ENCODE measurements at places on chromosomes 12 and 14. TPM values are rescaled to one million over a fixed set of nuclear protein-coding genes. Genes with fewer than 3 reads are reported as not detected.

- no peaks in the 10 kb centered on the region for H3K36me3 ChIP-seq
- no peak for DNase-seq
- no peak overlapping the region for H3K27ac ChIP-seq
- no peaks in the 10 kb centered on the region for H3K27me3 ChIP-seq
- H3K4me3 ChIP-seq, result no peak overlapping the region
Observed at GRCh38 chr12:55067701-55068100, 47.9 kb downstream of the NEUROD4 start.

DNA sequence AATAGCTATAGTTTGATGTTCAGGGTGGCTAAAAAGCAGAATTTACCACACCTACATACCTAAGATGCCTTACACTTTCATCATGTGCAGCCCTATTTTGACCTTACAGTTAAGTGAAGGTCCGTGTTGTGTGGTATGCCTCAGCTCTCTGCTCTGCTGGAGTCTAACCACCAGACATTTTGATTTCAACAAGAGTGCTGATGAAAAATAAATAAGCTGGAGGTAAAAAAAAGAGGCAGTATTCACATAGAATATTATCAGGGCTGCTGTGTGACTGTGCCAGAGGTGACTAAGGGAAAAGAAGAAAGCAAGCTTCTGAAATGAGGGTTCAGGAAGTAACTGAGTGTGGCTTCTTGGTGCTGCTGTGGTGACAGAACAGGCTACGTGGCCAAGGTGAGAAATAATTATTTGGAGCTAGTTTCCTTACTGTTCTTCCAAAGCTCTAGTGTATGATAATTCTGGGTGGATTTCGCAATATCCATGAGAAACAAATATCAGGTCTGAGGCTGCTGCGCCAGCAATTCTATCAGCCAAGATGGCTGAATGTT lies 188.8 kb downstream of the STXBP6 start:
- no peaks in the 10 kb centered on the region for H3K36me3 ChIP-seq
- H3K27me3 ChIP-seq, result no peaks in the 10 kb centered on the region
- DNase-seq, result peak; percentile 42
- H3K4me3 ChIP-seq, result peak overlapping the region; percentile 46
- H3K27ac ChIP-seq, result peak overlapping the region; percentile 80

GRCh38 chr12:104686196-104686595 lies 229.4 kb downstream of the CHST11 start:
- no peak for DNase-seq
- peaks cover 5% of the 10 kb centered on the region for H3K4me1 ChIP-seq
- H3K4me3 ChIP-seq, result no peak overlapping the region
- no peaks in the 10 kb centered on the region for H3K27me3 ChIP-seq
- H3K27ac ChIP-seq, result 0 out of 2 replicates have a peak overlapping the region, but pooled peaks have one; percentile 27

DNA sequence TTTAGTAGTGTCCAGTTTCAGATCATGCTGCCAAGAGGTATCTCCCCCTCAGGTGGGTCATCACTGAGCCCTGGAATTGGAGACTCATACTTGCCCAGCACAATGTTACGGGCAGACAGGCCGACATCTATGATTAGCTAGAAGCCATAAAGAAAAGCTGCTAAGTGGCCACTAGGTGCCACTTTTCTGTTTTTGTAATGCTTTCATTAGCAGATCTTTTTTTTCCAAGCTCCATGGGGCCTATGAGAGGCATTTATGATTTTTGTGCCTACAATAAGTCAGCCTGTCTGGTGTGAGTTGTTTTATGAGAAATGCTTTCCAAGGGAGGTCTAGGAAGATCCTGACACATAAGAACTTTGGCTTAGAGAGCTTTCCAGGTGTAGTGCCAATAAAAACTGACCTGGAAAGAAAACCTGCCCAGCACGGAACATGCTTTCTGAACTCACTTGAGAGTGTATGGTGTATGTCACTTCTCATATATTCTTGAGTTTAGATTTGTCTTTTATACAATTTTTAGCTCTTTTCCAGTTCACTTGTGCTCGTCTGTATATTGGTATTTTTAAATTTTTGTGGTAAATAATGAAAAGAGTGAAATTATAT lies 21.8 kb upstream of the SMCO2 start:
- H3K4me3 ChIP-seq, result no peak overlapping the region
- no peak overlapping the region for H3K27ac ChIP-seq
- H3K4me1 ChIP-seq, result 0 out of 2 replicates have a peak, but pooled peaks cover 8% of the 10 kb centered on the region
- no peaks in the 10 kb centered on the region for H3K27me3 ChIP-seq
- H3K36me3 ChIP-seq, result peaks cover 6% of the 10 kb centered on the region

GRCh38 chr14:50835280-50835679 lies 4.3 kb upstream of the NIN start:
- no peak overlapping the region for H3K27ac ChIP-seq
- H3K36me3 ChIP-seq, result no peaks in the 10 kb centered on the region
- DNase-seq, result no peak
- H3K4me1 ChIP-seq, result no peaks in the 10 kb centered on the region
- no peaks in the 10 kb centered on the region for H3K27me3 ChIP-seq

- no peak overlapping the region for H3K27ac ChIP-seq
- H3K36me3 ChIP-seq, result no peaks in the 10 kb centered on the region
- H3K27me3 ChIP-seq, result no peaks in the 10 kb centered on the region
- no peak for DNase-seq
- H3K4me1 ChIP-seq, result no peaks in the 10 kb centered on the region
Observed at GRCh38 chr12:78185109-78185508, 354.4 kb downstream of the NAV3 start.

DNA sequence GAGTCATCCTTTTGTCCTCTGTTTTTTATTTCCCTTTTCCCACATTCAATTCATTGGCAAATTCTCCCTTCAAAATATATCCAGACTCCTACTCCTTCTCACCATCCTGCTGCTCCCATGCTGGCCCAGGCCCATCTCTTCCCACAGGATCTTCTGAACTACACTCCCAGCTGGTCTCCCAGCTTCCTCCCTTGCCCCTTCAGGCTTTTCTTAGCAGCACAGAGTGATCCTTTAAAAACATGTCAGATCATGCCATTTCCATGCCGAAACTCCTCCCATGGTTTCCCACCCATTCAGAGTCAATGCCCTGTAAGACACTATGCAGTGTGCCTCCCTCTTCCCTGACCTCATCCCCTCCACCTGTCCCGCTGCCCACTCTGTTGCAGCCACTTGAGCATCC lies 2.4 kb upstream of the KRT84 start:
- no peaks in the 10 kb centered on the region for H3K4me1 ChIP-seq
- no peak for DNase-seq
- H3K36me3 ChIP-seq, result no peaks in the 10 kb centered on the region
- no peak overlapping the region for H3K27ac ChIP-seq
- H3K4me3 ChIP-seq, result no peak overlapping the region
- H3K27me3 ChIP-seq, result no peaks in the 10 kb centered on the region

GRCh38 chr14:105331575-105332349 lies 17.2 kb downstream of the PACS2 start:
- no peak for DNase-seq
- no peak overlapping the region for H3K4me3 ChIP-seq
- no peak overlapping the region for H3K27ac ChIP-seq
- H3K36me3 ChIP-seq, result no peaks in the 10 kb centered on the region
- H3K27me3 ChIP-seq, result no peaks in the 10 kb centered on the region

DNA sequence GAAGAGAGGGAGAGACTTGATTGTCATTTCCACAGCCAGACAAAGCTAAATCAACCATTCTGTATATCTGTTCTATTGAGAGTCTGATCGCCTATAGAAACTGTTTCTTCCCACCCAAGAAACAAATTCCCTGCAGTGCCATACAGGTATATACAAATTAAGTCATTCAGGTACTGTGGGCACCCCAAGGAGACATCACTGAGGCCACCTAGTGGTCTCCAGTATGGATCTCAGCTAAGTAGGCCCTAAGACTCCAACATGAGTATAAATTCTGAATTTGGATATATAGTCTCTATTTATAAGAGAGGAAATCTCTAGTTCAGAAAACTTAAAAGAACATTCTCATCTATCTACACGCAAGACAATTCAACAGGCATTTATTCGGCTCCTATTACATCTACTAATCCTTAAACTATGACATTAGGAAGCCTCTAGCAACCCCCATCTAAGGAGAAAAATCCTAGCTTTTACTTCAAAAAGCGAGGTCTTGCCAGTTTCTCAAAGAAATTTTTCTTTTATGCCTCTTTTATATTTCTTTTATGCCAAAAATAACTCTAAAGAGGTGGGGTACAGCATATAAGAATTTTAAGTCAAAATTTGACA lies 62.6 kb downstream of the DCAF5 start:
- no peak overlapping the region for H3K27ac ChIP-seq
- peaks cover 16% of the 10 kb centered on the region for H3K36me3 ChIP-seq
- DNase-seq, result peak; percentile 68
- H3K4me3 ChIP-seq, result no peak overlapping the region
- no peaks in the 10 kb centered on the region for H3K27me3 ChIP-seq

DNA sequence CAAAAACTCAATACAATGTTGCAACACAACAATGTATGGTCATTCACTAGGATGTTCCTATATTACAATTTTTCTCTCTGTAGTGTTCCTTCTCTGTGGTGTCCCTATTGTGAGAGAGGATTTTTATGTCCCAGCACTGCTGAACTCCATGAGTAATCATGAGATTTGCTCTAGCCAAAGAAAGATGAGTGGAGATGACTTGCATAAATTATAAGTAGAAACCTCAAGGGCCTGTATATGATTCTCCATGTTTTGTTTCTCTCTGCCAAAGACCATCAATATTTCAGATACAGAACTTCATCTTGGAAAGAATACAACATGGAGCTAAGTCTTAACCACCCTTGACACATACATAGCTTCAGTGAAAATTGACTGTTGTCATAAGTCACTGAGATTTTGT lies 579.1 kb downstream of the TMTC2 start:
- H3K4me3 ChIP-seq, result no peak overlapping the region
- H3K27ac ChIP-seq, result no peak overlapping the region
- no peaks in the 10 kb centered on the region for H3K36me3 ChIP-seq
- DNase-seq, result no peak
- H3K4me1 ChIP-seq, result no peaks in the 10 kb centered on the region
- H3K27me3 ChIP-seq, result no peaks in the 10 kb centered on the region

GRCh38 chr12:105453316-105453715 lies 122.8 kb downstream of the C12orf75 start:
- DNase-seq, result no peak
- H3K27ac ChIP-seq, result no peak overlapping the region
- no peaks in the 10 kb centered on the region for H3K36me3 ChIP-seq
- H3K27me3 ChIP-seq, result no peaks in the 10 kb centered on the region
- no peak overlapping the region for H3K4me3 ChIP-seq

- no peak for DNase-seq
- H3K4me1 ChIP-seq, result peaks cover 28% of the 10 kb centered on the region
- H3K4me3 ChIP-seq, result no peak overlapping the region
Observed at GRCh38 chr12:1517007-1517406, 77.4 kb downstream of the FBXL14 start.

- DNase-seq, result no peak
- H3K27ac ChIP-seq, result no peak overlapping the region
- no peaks in the 10 kb centered on the region for H3K36me3 ChIP-seq
- no peaks in the 10 kb centered on the region for H3K27me3 ChIP-seq
Observed at GRCh38 chr14:90995785-90996184, 64.7 kb downstream of the RPS6KA5 start.

GRCh38 chr12:40837891-40838429 lies 145.7 kb downstream of the CNTN1 start:
- no peak overlapping the region for H3K4me3 ChIP-seq
- no peak for DNase-seq
- no peak overlapping the region for H3K27ac ChIP-seq
- H3K4me1 ChIP-seq, result no peaks in the 10 kb centered on the region

GRCh38 chr12:25957793-25958427 lies 572 bp upstream of the RASSF8 start:
- peak overlapping the region; percentile 84 for H3K4me3 ChIP-seq
- H3K36me3 ChIP-seq, result no peaks in the 10 kb centered on the region
- peaks cover 26% of the 10 kb centered on the region for H3K4me1 ChIP-seq
- H3K27me3 ChIP-seq, result no peaks in the 10 kb centered on the region

- no peaks in the 10 kb centered on the region for H3K4me1 ChIP-seq
- no peak overlapping the region for H3K4me3 ChIP-seq
- peaks cover 55% of the 10 kb centered on the region for H3K27me3 ChIP-seq
Observed at GRCh38 chr14:93543766-93544165, 113.0 kb downstream of the UNC79 start.

GRCh38 chr12:66453844-66454243 lies 151.6 kb downstream of the HELB start:
- H3K27ac ChIP-seq, result no peak overlapping the region
- H3K27me3 ChIP-seq, result no peaks in the 10 kb centered on the region
- no peaks in the 10 kb centered on the region for H3K36me3 ChIP-seq

DNA sequence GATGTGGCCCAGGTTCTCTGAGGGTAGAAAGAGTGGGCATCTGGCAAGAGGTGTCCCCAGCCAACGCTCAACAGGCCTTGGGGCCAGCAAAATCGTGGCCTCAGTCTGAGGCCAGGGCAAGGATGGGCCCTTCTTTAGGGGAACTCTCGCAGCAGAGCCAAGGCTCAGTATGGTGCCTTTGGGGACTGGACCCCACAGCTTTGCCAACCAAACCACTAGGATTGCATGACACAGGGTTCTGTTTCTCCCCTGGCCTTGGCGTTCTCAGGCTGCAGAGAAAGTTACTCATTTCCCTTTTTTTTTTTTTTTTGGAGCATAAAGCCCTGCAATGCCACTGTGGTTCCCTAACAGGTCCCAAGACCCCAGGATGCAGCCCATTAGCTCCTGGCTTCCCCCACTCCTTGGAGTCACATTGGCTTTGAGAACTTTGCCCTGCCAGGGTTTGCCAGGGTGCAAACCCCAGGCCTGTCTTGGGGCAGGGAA lies 100.6 kb downstream of the LGMN start:
- DNase-seq, result no peak
- H3K27ac ChIP-seq, result peak overlapping the region; percentile 99
- H3K4me1 ChIP-seq, result peaks cover 79% of the 10 kb centered on the region
- H3K4me3 ChIP-seq, result no peak overlapping the region
- no peaks in the 10 kb centered on the region for H3K36me3 ChIP-seq
- H3K27me3 ChIP-seq, result no peaks in the 10 kb centered on the region

- H3K4me1 ChIP-seq, result no peaks in the 10 kb centered on the region
- H3K27ac ChIP-seq, result no peak overlapping the region
- no peak overlapping the region for H3K4me3 ChIP-seq
- no peaks in the 10 kb centered on the region for H3K36me3 ChIP-seq
- no peaks in the 10 kb centered on the region for H3K27me3 ChIP-seq
Observed at GRCh38 chr14:68424443-68425172, 368.3 kb downstream of the ZFP36L1 start.

DNA sequence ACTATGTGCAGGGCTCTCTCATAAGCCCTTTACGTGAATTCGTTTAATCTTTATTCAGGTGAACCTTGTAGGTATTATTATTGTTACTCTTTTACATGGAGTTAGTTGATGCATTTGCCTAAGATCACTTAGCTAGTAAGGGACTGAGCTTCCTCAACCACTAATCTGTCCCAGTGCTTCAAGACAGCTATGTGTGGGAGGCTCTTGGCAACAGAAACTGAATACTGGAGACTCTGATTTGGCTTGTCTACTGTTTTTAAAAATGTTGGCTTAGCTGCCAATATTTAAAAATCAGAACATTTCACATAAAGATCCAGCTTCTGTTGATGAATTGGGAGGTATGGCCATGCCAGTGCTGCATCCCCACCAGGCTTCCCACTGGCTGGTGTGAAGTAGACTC lies 6.8 kb downstream of the KNTC1 start:
- no peak overlapping the region for H3K27ac ChIP-seq
- no peak for DNase-seq
- H3K36me3 ChIP-seq, result peaks cover 16% of the 10 kb centered on the region
- H3K4me1 ChIP-seq, result no peaks in the 10 kb centered on the region
- H3K27me3 ChIP-seq, result no peaks in the 10 kb centered on the region

DIO2 gene
- total RNA-seq, result 35.0 TPM

SRRM4 gene
- not detected for total RNA-seq

CCDC88C gene
- 7.4 TPM for total RNA-seq

GPRC5A gene
- total RNA-seq, result 468 TPM

ANKRD33 gene
- total RNA-seq, result not detected

RD3L gene
- total RNA-seq, result not detected

ISCA2 gene
- total RNA-seq, result 83.2 TPM

TMEM229B gene
- 1.2 TPM for total RNA-seq

RASSF8 gene
- 26.5 TPM for total RNA-seq

All from PC-9 (cell line).